ENCODE measurements at places on chromosomes 7 and 10.

DNA sequence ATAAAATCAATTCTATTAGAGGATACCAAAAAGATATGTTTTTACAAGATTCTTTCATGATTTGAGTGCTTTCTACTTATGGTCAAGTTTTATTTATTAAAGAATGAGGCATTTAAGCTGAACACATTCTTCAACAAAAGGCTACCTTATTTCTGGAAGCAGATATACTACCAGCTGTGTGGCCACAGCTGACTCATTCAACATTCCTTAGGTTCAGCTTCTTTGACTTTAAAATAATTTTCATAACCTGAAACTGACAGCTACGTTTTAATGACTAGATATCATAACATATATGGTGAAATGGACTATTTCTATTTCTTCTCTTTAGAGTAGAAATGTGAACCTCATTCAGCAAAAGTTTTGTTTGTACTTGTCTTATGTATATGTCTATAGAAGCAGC, 414.2 kb upstream of the SEMA3C start:
- DNase-seq = peak; percentile 47

DNA sequence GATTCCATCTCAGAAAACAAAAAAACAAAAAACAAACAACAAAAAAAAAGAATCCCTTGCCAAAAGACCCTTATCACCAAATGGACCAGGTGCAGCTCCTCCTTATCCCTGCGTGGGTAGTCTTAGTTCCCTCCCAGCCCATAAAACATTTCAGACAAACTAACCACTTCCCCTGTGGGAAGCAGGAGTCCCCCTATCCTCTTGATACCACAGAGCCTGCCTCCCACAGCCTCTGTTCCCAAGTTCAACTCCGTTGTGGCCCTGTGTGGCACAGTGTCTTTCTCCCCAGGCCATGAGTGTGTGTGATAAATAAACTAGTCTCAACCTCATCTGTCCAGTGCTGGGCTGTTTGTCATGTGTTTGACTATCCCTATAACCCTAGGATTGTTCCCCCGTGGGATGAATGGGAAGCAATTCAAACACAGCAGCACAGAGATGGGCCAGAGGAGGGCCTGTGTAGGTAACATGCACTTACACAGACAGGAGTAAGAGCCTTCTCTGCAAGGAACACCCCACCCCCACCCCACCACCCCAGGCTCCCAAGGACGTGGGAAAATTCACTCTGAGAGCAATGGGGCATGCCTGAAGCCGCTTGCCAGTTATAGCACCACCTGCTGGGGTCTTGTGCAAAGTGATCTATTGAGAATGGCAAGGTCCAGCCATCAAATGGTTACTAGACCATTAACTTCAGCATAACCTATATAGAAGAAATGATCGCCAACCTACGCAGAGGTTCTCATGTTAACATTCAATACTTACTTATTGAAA, 147.1 kb upstream of the GHITM start:
- no peak for DNase-seq

DNA sequence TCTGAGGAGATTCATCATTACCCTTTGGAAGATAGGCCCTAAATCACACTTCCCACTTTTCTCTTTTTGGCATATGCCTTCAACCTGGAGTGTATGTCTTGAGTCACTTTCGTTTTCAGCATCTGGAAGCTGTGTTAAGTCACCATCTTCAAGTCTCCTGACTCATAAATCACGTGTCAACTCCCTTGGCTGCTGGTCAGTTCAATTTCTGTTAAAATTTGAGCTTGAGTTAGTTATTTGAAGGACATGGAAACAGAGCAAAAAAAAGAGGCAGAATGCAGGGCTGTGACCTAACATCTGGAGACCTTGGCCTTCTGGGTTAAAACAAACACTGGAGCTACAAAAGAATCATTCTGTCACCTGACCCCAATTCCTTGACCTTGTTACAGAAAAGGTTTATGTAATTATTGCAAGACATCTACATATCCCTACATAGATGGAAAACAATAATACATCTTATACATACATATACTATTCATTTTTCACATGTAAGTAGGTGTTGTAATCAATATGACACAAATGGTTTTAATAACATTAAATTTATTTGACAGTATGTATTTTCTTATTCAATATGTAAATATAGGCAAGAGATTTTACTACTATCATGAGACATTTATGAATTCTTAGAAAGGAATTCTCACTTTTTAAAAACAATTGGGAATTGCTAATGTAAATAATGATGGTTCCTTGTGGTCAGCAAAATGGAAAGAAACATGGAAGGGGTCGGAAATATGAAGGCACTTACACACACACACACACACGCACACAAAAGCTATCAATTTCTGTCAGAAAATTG, 169.7 kb upstream of the PHYHIPL start:
- peak; percentile 61 for DNase-seq

DNA sequence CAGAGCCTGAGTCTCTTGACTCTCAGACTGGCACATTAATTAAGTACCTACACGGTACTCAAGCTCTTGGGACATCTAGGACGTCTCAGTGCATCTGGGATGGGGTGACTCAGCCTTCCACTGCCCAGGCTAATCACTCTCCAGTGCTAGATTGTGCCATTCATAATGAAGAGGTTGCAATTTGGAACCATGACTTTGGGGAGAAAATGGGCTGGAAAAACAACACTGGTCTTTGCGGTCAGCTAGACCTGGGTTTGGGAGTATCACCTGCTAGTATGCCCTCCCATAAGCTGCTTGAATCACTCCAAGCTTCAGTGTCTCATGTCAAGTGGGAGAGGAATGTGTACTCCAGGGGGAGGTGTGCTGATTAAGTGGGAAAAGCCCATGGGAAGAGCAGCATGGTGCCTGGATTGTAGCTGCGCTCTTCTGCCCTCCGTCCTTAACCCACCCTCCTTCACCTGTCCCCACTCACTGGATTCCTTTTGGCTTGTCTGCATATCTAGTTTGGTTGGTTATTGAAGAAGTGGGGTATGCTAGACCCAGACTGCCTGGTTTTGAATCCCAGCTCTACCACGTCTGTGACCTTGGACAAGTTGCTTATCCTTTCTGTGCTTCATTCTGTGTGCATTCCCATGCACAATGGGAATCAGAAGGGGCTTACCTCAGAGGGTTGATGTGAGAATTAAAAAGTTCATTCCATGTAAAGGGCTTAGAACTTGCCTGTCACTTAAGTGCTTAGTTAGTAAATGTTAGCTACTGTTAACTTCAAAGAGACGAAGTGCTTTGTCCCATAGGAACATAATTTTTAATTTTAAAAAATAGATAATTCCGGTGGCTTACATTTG, 3.8 kb downstream of the NFE2L3 start:
- DNase-seq = peak; percentile 32

GRCh38 chr7:99860281-99861127, 16.3 kb downstream of the OR2AE1 start:
- DNase-seq = peak; percentile 53

GRCh38 chr10:75851580-75852345, 420.3 kb downstream of the LRMDA start:
- no peak for DNase-seq

DNA sequence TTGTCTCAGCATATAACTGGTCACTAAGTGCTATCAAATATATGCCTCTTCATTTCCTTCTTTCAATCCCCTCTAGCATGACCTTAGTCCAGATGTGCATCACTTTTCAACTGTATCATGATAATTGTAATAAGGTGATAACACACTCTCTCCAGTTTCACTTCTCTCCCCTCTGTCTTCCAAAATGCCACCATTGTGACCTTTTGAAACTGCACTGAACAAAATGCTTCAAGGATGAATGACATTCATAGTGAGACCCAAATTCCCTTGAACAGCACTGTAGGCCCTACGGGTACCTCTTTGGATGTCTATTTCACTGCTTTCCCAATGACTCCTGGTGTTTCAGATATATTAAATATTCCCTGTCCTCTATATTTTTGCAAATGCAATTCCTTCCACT, 224.8 kb downstream of the DNAJB9 start:
- no peak for DNase-seq

GRCh38 chr7:144830024-144830785, 5.6 kb downstream of the TPK1 start:
- peak; percentile 66 for DNase-seq

DNA sequence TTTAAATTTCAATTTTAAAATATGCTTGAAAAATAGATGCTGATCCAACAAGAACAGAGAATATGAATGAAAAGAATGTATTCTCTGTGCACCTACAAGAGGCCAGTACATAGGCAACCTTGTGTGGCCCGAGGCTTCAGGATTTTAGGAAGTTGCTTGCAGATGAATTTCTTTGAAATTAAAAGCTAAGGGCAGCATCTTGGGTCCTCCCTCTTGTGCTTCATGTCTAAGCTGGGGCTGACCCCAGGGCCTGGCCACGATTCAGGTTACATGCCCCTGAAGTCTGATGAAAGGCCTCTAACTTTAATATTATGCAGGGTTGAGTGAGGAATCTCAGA, 138.9 kb downstream of the BMPER start:
- DNase-seq = no peak

DNA sequence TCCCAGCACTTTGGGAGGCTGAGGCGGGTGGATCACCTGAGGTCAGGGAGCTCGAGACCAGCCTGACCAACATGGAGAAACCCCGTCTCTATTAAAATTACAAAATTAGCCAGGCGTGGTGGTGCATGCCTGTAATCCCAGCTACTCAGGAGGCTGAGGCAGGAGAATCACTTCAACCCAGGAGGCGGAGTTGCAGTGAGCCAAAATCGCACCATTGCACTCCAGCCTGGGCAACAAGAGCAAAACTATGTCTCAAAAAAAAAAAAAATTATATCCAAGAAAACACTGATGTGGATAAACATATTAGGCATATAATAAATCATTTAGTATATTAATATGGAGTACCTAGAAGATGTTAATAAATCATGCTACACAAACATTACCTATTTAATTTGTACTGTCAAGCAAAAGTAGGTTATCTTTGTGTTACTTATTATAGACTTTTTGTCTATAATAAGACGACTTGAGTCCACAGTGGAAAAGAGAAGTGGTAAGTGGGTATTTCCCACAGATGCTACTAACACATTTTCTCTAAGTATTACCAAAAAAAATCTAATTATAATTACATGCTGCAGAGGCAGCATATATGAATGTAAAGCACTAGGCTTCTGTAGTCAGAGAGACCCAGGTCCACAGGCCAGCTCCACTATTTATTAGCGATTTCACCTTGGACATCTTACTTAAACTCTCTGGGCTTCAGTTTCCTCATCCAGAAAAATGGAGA, 34.5 kb downstream of the DNMBP start:
- DNase-seq = no peak

Measured in fibroblast of skin of right quadriceps (primary cell).